ENCODE measurements at places on chromosomes 5 and 9.

DNA sequence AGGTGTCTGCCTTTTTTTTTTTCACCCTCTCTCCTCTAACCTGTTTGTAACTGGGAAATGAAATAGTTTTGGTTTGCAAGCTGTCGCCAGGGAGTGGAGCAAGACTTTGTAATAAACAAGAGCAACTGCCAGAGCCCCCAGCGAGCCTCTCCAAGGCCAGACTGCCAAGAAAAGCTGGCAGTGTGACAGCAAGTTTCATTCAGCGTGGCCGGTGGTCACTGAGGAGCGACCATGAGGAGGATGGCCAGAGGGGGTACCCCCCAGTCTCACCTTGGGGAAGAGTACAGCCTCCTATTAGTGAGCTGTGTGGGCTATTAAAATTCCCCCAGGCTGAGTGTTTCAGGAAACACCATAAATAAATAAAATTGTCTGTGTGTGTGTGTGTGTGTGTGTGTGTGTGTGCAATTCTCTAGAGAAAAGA is 49.9 kb downstream of the ZFAND5 start:
- DNase-seq, result peak; percentile 12

GRCh38 chr5:10310066-10310779 is 2.5 kb upstream of the CMBL start:
- peak; percentile 90 for DNase-seq

DNA sequence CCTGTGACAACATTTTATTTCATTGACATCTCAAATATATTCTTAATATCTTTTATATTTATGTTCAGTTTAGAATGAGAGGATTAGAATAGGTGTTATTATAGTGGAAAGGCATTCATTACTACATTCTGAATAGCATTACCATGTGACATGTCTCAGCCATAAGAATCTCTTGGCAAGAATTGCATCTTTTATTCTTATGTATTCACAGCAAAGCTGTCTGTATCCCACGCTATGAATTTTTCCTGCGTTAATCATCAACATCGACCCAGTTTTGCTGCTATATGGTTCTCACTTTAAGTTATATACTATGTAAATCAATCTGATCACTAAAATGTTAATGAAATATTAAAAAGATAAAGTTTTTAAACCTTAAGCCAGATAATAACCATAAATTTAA is 248.6 kb downstream of the TMEM232 start:
- peak; percentile 69 for DNase-seq

GRCh38 chr5:74665273-74665672 is 19.8 kb upstream of the HEXB start:
- no peak for DNase-seq

- DNase-seq, result no peak
Observed at GRCh38 chr5:109688630-109688969, 1.1 kb upstream of the MAN2A1 start.

DNA sequence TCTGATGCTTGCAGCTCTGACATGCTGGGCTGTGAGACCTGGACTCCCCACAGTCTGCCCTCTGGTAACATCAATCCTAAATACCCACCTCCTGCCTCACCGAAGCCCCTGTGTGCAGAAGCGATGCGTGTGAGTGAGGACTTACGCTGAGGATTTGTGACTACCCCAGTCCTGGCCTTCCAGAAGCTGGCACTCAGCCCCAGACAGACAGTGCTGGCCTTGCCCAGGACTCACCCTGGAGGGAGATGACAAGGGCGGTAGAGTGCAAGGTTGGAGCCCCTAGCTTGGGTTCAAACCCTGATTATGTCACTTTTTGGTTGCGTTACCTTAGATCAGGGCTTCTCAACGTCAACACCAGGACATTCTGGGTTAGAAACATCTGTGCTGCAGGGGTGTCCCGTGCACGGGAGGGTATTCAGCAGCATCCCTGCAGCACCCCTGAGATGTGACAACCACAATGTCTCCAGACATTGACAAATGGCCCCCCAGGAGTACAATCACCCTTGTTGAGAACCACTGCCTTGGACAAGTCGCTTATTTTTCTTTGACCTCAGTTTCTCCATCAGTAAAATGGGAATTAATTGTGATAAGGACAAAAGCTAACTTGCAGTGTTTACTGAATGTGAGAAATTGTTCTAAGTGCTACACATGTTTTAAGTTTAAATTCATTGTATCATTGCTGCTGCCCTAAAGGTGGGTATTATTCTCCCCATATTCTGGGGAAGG is 23.5 kb upstream of the TTLL11 start:
- no peak for DNase-seq

- no peak for DNase-seq
Observed at GRCh38 chr5:150630016-150630415, 10.4 kb upstream of the SYNPO start.

DNA sequence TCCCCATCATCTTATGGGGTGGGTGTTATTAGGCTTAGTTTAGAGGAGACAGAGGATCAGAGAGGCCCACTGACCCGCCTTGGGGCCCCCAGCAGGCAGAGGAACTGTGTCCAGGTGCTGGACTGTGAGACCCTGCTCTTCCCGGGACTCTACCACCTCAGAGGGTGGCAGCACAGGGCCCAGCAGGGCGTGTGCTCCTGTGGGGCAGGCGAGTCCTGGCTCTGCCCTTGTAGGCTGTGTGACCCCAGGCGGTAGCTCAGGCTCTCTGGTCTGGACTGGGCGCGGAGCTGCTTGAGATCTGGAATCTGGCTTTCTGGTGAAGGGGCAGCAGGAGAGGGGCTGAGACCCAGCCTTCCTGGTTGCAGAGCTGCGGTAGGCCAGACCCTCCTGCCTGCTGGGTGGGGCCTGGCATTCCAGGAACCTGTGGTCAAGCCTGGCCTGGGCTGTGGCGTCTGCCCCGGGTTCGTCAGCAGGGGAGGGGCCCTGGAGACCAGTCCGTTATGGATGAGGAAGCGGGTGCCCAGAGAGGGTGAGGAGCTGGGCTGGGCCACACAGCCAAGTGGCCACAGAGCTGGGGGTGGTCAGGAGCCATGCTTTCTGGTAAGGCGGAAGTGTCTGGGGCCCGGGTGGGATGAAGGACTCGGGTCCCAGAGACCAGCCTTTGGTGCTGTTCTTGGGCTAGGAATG is 46.5 kb downstream of the RXRA start:
- peak; percentile 89 for DNase-seq

GRCh38 chr9:124322618-124323432 is 65.1 kb downstream of the NEK6 start:
- DNase-seq, result no peak

DNA sequence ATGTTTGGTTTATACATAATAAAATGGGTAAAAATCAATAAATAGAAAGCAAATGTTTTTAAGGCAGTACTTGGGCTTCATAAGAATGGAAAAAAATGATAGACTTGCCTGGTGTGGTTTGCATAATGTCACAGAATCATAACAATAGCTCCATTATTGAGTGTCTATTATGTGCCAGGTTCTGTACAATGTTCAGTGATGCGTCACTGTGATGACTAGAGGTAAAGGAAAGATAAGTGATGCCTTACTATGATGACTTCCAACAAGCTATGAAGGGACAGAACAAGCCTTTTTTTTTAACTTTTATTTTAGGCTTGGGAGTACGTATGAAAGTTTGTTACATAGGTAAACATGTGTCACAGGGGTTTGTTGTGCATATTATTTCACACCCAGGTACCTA is 128.8 kb downstream of the TMC1 start:
- DNase-seq, result no peak

DNA sequence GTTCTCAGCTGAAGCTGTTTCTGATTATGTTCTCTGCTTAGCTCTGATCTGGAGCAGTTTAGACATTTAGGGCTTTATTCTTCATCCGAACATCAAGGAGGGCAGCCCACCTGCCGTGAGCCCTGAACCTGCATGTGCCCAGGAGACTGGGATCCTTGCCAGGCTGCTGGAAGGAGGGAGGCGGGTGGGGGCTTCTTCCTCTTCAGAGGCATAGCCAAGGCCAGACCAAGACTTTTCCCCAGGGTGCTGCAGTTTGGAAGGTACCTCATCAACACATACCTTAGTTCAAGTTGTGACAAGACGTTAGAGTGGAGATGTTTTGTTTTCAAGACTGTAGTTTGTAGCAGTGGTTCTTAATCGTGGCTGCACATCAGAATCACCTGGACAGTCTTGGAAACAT is 64.9 kb downstream of the RALGPS1 start:
- no peak for DNase-seq

- DNase-seq, result no peak
Observed at GRCh38 chr9:34647651-34648050, 1.2 kb downstream of the GALT start.

DNA sequence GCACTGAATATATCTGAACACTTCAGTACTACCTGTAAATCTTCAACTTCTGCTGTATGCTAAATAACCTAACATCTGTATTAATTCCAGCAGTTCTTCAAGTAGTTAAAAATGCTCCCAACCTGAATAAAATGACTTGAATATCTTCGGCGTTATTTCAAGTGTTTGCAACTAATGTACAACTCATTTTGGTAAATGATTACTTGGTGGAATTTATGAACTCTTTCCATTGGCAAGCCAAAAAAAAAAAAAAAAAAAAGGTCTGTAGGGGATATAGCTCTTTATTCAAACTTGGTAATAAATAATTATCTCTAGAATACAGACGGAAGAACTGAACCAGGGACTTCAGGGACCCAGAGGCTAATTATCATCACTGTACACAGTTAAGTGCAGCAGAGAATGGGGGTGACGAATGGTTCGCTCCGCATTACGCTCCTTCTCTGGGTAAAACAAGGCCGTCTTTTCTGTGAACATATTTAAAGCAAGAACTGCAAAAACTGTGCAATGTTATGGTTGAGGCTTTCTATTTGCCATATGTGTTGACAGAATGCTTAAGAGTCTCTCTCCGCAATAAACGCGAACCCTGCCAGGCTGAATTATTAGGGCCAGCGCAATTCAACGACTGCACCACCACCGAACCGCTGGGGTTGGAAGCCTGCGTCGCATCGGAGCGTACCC is 1.9 kb upstream of the ERBIN start:
- no peak for DNase-seq

DNA sequence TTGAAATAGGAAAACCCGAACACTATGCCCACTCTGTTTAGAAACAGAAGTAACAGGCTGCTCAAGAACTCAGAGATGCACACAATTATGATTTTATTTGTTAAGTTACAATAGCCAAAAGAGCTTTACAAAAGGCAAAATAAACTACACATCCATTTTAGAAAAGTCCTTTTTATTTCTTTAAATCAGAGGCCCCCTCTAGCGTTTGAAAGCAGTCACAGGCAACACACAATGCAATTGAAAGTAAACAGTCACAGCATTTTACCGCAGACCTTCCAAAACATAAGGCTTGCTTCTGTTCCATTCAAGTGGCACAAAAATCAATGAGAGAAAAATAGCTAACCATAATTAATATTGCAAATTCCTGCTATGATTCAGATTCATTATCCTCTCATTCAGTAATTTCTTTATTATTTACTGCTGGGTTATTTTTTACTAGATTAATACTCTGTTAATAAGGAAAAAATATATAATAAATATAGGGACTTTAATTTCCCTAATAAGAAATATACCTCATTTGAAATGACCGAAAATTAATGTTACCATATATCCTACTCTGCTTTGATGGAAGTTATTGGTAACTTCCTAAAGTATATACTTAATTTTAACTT is 78.3 kb downstream of the CEP120 start:
- no peak for DNase-seq

DNA sequence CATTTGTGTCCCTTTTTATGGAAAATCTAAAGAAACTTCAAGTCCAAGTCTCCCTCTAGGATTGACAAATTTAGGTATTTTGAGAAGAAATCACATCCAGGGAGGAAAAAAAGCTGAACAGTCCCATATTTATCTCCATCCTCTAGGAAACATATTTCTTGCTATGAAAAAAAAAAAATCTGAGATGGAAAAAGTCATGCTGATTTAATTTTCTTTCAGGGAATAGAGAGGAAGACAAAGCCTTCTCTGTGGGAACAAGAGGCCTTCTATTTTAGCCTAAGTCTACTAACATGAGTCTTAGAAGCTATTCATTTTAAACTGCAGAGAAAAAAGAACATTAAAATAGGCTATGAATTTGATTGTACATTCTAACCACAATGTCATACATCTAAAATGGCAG is 63.1 kb upstream of the CDK5RAP2 start:
- no peak for DNase-seq

DNA sequence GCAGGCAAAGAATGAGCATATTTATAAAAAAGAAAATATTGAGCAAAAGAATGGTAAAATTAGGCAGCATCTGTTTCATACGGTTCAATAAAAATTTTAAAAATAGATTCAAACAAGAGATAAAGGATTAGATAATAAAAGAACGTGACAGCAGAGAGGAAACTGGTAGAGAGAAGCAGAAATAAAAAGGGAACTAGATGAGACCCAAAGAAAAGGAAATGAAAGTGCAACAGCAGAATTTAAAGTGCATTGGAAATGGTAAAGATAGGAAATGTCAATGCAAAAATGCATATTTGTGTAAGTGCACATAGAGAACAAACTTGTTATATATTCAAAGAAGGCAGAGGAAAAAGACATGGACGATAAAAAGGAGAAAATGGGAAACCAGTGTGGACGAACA is 70.2 kb downstream of the SUSD1 start:
- no peak for DNase-seq

GRCh38 chr5:171795381-171795780 is 9.8 kb downstream of the SMIM23 start:
- no peak for DNase-seq

GRCh38 chr5:156411-157072 is 34.8 kb upstream of the LRRC14B start:
- no peak for DNase-seq

- DNase-seq, result peak; percentile 67
Observed at GRCh38 chr5:77301447-77301883, 91.0 kb downstream of the PDE8B start.

DNA sequence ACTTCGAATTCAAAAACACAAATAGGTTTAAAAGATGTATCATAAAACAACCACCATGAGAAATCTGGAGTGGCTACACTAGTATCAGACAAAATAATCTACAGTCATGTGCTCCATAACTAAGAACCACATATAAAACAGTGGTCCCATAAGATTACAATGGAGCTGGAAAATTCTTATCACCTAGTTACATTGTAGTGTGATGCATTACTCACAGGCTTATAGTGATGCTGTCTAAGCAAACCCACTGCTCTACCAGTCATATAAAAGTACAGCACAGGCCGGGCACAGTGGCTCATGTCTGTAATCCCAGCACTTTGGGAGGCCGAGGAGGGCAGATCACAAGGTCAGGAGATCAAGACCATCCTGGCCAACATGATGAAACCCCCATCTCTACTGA is 160.1 kb downstream of the ROR2 start:
- peak; percentile 56 for DNase-seq
